ENCODE measurements at places on chromosomes 1 and 21.

DNA sequence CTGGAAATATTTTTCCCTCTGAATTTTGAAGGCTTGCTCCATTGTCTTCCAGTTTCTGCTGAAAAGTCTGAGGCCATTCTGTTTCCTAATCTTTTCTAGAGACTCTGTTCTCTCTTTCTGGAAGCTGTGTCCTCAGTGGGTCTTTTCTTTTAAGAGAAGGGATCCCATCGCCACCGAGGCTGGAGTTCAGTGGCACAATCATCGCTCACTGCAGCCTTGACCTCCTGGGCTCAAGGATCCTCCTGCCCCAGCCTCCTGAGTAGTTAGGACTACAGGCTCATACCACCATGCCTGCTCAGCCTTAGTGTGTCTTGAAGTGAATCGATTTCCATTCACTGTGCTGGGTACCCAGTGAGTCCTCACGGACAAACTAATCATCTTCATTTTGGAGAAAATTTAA is 9.6 kb upstream of the LRP8 start:
- no peak for DNase-seq

- no peak for DNase-seq
Observed at GRCh38 chr21:39265603-39266002, 47.8 kb downstream of the BRWD1 start.

GRCh38 chr1:2881556-2881955 is 80.1 kb upstream of the TTC34 start:
- DNase-seq: no peak

GRCh38 chr1:115365738-115366137 is 27.7 kb upstream of the NGF start:
- DNase-seq: no peak

DNA sequence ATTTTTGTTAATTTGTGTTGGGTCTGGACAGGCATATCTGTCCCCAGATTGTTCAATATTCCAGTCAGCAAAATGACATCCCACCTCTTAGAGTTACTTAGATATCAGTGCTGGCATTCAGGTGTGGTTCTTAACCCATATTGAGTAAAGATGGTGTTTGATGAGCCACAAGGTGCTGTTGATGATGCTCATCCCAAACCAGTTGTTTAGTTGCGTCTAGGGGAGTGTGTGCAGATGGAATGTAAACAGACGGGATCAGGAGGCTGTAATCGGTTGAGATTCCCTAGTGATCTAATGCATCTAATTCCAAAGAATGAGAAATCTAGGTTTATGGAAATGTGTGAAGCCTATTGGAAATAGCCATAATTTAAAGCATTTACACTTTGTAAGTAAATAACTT is 1.1 kb downstream of the HOOK1 start:
- DNase-seq: no peak

- DNase-seq: no peak
Observed at GRCh38 chr1:152942161-152942560, 4.8 kb upstream of the SPRR5 start.

DNA sequence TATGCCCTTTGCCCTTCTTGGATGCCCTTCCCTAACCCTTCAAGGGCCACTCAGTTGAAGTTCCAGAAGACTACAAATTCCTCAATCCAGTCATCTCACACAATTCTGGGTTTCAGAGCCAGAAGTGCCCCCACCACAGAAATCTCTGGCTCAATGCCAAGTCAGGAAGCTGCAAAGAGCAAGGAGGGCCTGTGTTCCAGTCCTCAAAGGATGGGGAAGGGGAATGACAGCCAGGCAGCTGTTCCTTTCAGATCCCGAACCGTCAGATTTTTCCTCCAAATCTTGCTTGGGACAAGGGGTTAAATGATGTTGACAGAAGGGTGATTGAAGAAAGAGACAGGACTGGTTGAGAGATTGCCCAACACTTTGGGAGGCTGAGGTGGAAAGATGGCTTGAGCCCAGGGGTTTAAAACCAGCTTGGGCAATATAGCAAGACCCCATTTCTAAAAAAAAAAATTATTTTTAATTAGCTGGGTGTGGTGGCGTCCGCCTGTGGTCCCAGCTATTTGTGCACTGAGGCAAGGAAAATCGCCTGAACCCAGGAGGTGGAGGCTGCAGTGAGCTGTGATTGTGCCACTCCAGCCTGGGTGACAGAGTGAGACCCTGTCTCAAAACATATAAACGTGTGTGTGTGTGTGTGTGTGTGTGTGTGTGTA is 716 bp upstream of the HPDL start:
- no peak for DNase-seq

GRCh38 chr1:67708606-67709005 is 23.6 kb downstream of the GADD45A start:
- DNase-seq: no peak

GRCh38 chr1:223815020-223815853 is 30.5 kb downstream of the TP53BP2 start:
- DNase-seq: no peak

DNA sequence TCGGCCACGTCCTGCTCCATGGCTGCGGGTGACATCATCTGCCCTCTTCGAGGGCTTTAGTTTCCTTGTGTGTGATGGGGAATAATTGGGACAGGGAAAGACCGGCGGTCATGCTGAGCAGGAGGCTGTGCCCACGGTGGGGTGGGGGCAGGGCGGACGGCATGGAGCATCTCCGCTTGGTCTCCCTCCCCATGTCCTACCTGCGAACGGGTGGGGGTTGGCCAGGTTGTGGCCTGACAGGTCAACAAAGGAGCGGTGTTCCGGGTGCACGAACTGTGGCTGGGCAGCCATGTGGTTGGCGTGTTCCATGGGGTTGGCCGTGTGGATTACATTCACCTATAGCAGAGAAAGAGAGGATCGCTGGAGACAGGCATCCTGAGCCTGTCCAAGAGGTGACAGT is 80.0 kb downstream of the PIK3CD start:
- DNase-seq: no peak

DNA sequence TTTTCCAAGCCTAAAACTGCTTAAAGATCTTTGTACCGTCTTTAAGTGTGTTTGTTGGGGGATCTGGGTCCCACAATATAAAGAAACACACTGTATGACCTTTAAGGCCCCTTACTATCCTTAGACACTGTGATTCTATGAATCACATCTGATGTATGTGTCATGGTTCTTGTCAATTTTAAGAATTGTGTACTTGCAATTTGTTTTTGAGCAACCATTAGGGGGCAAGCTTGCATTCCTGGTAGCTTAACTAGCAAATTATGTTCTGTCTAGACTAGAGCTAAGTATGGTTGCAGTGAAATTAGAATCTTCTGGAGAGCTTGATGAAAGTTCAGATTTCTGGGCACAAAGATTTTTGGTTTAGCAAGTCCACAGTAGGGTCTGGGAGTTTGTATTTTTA is 219.5 kb downstream of the TPR start:
- DNase-seq: no peak

- no peak for DNase-seq
Observed at GRCh38 chr1:204756811-204757210, 71.3 kb upstream of the LRRN2 start.

- DNase-seq: no peak
Observed at GRCh38 chr1:12539705-12540579, 78.1 kb downstream of the DHRS3 start.

DNA sequence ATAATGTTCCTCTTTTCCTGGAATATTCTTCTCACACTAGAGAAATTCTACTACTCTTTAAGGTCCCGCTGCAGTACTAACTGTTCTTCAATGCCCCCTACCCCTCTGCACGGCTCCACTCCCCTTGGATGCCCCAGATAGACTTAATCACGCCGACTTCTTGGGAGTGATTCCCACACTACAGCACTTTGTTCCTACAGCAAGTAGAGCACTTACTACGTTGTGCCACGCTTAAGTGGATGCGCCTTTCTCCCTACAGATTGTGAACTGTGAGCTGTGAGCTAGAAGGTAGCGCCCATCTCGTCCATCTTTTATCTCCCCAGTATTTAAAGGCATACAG is 2.2 kb downstream of the ZNF436 start:
- no peak for DNase-seq

DNA sequence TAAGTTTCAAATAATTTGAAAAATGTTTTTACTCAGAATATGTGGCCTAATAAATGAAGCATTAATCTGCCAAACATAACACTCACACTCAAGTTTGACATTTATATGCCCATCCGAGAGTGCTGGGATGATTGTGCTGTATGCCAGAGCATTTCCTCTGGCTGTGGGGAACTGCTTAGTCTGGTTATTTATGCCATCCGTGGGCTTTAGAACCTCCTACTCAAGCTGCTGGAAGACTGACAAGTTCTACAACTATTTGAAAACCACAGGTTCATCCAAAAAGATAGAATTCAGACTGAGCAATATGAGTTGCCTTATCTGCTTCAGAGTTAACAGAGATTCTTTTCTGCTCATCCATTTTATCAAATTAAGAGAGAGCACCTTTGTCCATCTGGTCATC is 25.9 kb downstream of the PCNX2 start:
- no peak for DNase-seq

DNA sequence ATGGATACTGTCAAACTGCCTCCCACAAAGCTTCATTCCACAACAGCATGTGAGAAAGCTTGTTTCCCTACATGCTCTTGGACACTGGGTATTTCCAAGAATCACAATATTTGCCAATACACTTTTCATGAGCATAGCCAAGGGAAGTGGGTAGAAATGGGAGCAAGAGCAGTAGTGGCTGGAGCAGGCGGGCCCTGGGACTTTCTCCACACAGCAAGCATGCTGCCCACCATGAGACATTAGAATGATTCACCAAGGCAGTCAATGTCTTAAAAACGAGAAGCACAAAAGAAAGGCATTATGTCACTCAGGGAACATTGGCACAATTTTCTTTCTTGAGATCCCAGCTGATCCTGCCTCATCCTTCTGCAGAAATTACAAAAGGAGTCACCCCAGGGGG is 371.6 kb upstream of the RUNX1 start:
- DNase-seq: no peak

DNA sequence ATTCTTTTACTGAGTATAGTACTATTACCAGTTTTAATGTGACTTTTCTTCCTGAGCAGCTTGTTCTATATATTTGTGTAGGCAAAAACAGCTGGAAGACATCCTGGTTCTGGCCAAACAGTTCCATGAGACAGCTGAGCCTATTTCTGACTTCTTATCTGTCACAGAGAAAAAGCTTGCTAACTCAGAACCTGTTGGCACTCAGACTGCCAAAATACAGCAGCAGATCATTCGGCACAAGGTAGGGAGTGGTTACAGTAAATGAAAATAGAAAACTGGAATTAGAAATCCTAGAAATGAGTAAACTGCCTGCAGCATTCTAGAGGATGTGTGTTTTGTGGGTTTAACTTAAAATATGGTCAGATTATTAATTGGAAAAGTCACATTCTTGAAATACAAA is 64.1 kb upstream of the BMP8A start:
- no peak for DNase-seq

DNA sequence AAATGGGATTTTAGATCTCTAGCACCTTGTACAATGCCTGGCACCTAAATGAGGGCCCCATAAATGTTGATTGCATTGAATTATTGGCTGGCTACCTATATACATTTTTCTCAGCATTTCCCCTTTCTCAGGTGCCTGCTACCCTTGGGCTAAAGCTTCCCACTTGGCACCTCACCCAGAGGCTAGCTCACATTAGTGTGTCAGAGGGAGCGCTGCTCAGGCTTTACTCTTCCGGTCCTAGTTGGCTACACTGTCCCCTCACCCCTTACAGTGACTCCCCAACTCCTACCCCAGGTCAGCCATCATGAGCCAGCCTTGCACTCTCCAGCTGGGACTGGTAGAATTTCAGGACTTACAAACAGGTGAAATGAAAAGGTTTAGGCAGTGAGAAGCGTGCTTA is 9.5 kb downstream of the TRAF5 start:
- DNase-seq: no peak

DNA sequence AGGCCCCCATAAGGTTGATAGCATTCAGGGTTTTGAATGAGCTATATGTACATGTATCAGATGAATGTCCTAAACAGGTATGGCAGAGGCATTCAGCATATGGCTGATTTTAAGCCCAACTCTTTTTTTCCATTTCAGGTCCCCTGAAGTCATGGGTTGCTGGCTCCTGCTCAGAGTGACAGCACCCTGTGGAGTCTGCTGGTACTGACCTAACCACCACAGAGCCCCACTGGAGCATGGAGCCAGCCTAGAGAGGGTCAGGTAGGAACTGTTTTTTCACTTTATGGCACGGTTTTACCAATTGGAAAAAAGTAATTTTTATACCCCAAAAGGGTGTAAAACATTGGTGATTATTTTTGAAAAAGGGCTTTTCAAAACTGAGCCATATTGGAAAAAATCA is 82.5 kb upstream of the MPC2 start:
- DNase-seq: no peak

DNA sequence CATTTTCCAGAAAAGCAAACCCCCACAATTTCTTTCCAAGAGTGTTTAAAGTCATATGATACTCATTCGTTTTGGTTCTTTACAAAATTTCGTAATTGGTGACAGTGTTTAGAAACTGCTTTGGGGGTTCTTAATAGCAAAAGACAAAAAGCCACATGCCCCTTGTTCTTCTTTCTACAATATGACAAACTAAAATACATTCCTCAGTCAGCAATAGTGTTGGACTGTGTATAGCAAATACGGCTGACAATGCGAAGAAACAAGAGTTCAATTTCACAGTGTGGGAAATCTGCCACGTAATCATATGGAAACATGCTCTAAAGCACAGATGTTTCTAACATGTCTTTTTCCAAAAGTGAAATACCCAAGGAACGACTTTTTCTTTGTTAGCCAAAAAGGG is 7.6 kb upstream of the IFNAR1 start:
- DNase-seq: no peak

GRCh38 chr1:13435458-13435857 is 25.2 kb downstream of the PRAMEF20 start:
- no peak for DNase-seq

DNA sequence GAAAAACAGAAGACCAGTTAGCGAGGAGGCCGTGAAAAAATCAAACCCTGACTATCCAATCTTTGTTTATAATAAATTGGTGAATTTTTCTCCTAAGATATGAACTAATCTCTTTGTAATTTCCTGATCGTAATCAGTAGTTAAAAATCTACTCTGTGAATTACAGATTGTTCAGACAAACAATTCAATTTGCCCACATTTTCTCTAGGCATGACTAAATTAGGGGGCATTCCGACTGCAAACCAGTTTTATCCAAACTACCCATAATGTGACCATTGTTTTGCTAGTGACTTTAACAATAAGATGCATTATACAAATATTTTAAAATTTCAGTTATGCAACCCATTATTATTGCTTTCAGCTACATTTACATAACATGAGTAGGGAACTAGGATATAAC is 546.9 kb upstream of the ADAMTS5 start:
- DNase-seq: no peak

DNA sequence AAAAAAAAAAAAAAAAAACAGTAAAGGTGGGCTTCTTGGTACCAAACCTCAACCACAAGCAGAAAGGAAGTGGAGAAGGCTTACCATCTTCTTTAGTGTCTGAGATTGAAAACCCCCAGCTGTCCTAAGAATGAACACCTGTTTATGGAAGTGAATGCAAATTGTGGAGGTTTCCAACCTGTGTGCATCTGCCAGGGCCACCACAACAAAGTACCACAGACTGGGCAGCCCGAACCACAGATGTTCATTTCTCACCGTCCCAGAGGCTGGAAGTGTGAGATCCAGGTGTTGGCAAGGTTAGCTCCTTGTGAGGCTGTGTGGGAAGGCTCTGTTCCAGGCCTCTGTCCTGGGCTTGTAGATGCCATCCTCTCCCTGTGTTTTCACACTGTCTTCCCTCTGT is 348.7 kb downstream of the SETD4 start:
- no peak for DNase-seq

- no peak for DNase-seq
Observed at GRCh38 chr1:5818755-5819154, 173.5 kb downstream of the NPHP4 start.

GRCh38 chr1:93814795-93815340 is 64.1 kb downstream of the DNTTIP2 start:
- DNase-seq: no peak

GRCh38 chr1:115437196-115437595 is 99.1 kb upstream of the NGF start:
- no peak for DNase-seq
